ENCODE measurements at places on chromosomes 3 and 15.

GRCh38 chr3:134370611-134371531, 3.4 kb downstream of the AMOTL2 start:
- DNase-seq, result no peak

DNA sequence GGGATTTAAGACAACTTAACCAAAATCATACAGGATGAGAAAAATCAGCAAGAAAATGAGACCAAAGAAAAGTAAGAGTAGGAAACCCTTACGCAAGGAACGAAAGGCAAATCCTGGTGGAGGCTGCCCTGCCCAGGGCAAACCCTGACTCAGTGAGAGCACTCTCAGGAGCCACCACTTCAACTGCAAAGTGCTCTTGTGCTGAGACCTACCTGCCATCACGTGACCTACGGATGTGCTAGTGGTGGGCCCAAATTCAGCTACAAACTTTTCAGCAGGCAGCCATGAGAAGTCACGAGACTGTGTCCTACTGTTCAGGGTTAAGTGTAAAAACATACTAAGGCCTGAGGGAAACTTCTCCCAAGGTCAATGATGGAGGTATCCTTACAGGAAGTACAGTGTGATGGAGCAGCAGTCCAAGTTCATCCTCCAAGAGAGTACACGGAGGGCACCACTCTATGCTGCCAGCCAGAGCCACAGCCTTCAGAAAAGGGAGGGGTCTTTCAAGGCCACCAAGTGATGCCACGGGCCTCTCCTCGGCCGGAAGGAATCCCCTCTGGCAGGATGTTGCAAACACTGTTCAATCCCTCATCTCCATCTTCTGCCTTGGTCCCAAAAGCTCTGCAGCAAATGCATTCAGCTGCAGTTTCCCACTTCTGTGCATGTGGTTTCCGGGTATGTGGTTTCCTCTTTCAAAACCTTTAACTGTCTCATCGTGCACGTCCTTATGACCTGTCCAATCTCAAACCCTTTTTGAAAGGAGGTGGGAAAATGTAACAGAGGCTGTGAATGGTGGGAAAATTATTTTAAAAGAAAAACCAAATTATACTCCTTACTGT, 9.5 kb downstream of the CHSY1 start:
- peak; percentile 67 for DNase-seq

GRCh38 chr3:58991623-58992022, 58.2 kb downstream of the CFAP20DC start:
- DNase-seq, result no peak

DNA sequence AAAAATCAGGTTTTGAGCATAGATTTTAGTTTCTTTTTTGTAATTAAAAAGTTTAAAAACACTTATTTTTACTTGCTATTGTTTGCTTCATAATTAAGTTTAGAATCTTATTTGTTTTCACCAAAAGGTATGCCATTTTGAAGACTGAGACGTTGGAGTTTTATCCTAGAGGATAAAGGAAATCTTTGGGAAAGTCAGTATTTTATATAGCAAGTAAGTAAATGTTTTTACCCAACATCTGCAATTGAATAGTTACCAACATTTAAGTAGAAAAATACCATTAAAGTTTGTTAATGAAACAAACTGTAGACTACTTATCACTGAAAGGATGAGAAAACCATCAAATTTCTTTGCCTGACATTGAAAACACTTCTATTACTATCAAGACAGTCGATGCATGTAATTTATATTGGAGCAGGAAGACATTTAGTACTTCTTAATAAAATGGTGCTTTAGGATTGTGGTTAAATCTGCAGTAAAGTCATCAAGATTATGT, 14.0 kb upstream of the CHD2 start:
- DNase-seq, result no peak

GRCh38 chr15:100493213-100493612, 35.5 kb downstream of the CERS3 start:
- no peak for DNase-seq

DNA sequence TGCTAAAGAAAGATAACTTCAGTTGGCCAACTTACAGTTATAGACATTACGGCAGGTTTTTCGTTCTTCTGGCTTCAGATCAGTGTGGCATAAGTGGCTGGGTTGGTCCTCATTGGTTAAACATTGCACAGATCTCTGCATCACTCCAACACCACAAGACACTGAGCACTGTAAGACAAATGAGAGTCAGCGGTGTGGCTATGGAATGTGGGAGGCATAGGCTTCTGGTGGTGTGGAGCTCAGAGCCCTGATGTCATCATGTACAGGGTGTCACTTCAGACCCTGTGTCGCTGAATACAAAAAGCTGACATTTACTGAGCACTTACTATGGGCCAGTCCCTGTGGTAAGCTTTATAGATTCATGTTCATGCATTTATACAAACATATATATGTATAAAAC, 146.0 kb downstream of the ADAMTS9 start:
- DNase-seq, result no peak

- no peak for DNase-seq
Observed at GRCh38 chr3:127749361-127749760, 73.0 kb downstream of the MGLL start.

DNA sequence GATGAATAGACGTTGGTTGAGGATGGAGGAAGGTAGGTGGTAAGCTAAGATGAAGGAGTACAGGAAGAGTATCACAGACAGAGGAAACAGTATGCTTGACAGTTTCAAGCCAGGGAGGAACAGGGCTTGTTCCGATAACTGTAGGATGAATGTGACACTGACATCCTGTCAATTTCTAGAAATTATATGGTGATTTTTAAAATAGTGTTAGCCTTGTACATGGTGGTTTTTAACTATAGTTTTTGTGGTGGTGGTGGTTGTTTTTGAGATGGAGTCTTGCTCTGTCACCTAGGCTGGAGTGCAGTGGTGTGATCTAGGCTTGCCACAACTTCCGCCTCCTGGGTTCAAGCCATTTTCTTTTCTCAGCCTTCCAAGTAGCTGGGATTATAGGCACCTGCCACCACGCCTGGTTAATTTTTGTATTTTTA, 92.8 kb downstream of the FNDC3B start:
- DNase-seq, result no peak

DNA sequence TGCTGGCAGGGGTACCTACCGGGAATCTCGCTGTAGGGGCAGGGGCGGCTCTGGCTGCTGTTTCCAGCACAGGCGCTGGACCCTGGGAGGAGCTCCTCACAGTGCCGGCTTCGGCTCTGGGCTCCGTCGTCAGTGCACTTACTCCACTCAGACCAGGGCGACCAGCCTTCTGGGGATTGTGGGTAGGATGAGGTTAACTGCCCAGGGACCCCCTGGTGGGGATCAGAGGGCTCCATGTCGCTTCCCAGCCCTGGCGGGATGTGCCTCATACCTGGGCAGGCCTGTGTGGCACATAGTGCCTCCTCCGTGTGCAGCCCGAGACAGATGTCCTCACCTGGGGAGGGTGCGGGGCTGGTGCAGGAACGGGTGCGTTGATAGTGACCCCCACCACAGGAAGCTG, 115.7 kb downstream of the SEMA5B start:
- no peak for DNase-seq

- DNase-seq, result no peak
Observed at GRCh38 chr15:74207652-74208440, 5.3 kb upstream of the STRA6 start.
